ENCODE measurements at places on chromosomes 12 and 14.

GRCh38 chr14:104431929-104432541 is 147.5 kb upstream of the C14orf180 start:
- DNase-seq: no peak

GRCh38 chr12:108597559-108598471 is at the start of gene TMEM119:
Gene TMEM119, minus strand, starts transcription at chr12:108598084. Its CDS starts 5,701 bp downstream, at chr12:108592383.
- no peak for DNase-seq

DNA sequence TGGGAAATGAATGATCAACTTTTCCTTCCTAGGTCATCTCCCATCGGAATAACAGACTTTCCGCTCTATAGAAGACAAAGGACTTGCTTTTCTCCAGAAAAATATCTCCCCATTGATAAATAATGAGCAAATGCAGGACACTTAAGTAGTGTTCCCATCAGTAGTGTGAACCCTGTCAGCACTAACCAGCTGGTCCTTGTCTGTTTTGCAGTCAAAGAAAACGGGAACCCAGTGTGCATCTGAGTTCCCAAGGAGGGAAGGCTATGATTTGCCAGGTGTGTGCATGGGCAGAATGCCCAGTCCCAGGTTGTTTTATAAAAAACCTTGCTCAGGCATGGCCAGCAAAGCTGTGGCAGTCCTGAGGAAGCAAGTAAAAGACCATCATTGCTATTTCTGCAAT is 256.5 kb upstream of the HMGA2 start:
- no peak for DNase-seq

DNA sequence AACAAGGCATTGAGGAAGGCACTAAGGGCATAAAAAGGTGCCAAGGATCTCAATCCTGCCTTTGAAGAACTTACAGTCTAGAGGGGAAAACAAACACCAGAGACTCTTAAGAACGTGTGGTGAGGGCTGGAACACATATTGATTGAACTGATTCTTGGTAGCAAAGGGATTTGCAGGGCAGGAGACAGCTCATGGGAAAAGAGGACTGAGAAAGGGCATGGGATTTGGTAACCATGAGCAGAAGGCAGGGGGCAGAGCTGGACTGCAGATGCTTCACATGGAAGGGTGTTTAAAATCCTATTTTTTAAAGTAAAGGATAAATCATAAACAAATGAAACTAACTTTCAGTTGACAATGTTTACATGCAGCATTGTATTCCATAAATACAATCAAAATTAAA is 203.1 kb downstream of the ITPR2 start:
- no peak for DNase-seq

DNA sequence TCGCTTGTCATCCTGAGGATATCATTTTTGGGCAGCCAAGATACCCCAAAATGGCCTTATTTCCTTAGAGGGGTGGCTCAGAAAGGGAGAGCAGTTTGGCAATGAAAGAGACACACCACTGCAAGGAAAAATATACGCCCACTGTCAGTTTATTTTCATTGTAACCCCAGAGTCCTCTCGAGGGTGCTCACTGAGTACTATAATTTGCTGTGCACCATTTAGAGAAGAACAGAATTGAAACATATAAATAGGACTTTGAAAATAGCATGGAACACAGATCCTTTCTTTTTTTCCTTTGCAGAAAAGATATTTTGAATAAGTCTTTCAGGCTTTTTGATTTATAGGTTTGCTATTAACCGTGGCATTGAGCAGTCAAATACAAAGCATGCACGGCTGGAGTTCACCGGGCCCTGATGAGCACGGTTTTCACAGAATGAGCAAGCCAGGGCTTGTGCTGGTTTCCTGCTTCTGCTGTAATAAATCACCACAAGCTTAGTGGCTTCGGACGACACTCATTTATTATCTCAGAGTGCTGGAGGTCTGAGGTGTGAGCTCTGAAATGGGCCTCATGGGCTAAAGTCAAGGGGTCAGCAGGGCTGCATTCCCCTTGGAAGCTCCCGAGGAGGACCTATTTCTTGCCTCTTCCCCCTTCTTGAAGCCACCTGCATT is 152.3 kb downstream of the ZNF664 start:
- DNase-seq: no peak

DNA sequence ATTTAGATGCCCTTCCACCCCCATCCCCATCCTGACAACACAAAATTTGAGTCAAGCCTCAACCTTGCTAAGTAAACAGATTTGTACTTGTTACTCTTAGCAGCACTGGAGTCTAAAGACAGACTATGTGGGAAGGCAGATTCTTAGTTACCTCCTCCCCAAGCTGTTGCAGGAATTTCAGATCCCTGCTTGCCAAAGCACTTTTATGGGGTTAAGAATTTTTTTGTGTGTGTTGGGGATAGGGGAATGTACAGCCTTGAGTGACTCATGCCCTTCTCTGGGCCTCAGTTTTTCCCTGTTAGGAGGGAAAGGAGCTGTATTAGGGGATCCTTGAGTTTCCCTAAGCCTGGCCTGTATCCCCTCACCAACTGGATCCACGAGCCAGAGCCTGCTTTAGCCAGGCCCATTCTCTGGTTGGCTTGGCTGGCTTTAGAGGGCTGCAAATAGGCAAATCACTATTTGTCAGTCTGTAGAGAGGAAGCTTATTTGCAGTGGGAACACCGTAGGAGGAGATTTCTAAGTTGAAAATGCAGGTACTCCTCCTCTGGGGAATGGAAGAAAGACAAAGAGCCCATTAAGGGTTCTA is 27.7 kb upstream of the RNU6-8 start:
- DNase-seq: no peak

DNA sequence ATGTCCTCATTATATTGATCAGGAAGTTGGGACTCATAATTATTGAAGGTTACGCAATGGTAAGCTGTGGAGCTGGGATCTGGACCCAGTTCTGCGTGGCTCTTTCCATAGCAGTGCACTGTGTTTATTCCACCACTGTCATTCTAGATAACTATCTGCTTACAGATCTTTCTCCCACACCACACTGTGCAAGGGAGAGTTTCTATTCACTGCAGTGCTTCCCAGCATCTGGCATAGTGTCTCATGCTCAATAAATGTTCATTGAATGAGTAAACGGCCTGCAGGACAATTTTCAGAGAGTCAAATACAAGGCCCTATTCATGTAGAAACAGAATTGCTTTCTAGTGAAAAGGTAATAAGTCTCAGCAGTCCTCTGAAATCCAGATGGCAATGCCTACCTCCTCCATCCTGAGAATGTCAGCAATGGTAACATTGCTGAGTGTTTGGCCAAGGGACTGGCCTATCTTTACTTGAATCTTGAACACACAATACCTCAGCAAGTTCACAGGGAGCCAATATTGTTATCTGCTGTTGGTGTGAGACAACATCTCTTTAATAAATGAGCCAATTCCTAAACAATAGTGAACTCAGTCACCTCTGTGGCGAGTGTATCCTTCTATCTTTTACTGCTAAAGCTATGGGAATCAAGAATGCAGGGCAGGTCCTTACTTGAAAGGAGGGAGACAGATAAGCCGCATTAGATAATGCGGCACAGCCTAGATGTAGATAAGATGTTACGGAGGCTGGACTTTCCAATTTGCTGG is 332.4 kb upstream of the PRICKLE1 start:
- DNase-seq: no peak

DNA sequence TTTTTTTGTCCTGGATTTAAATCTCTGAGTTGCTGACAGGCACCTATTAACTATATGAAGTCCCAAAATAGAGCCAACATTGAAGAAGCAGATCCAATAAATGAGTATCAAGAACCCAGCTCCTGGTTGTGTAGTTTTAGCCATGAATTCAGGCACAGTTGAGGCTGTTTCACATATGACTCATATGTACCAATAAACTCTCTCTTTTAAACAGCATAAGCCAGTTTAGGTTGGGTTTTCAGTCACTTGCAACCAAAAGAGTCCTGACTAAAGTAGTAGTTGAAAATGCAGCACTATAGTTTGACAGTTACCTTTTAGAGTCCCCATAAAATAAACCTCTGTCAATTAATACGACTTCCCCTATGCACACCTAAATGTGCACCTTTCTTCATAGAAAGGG is 389.9 kb downstream of the RPS29 start:
- DNase-seq: no peak

DNA sequence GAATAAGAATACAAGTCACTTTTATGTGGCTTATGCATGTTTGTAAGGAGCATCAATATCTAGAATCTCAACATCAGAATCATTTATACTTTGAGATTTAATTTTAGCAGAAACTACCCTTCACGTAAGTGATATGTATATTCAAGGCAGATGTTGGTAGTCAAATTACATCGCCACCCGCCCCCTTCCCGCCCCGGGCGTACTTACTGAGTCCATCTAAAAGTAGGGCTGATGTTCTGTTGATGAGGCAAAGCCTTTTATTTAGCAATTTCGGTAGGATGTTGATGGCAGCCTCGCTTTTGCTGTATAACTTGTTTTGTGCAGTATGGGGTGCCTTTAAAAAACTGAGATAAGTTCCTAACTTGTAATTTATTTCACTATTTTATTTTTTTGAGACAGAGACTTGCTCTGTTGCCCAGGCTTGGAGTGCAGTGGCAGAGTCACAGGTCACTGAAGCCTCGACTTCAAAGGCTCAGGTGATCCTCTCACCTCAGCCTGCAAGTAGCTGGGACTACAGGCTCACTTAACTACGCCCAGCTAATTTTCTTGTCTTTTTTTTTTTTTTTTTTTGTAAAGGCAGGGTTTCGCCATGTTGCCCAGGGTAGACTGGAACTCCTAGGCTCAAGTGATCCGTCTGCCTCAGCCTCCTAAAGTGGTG is 30.8 kb downstream of the KTN1 start:
- no peak for DNase-seq

DNA sequence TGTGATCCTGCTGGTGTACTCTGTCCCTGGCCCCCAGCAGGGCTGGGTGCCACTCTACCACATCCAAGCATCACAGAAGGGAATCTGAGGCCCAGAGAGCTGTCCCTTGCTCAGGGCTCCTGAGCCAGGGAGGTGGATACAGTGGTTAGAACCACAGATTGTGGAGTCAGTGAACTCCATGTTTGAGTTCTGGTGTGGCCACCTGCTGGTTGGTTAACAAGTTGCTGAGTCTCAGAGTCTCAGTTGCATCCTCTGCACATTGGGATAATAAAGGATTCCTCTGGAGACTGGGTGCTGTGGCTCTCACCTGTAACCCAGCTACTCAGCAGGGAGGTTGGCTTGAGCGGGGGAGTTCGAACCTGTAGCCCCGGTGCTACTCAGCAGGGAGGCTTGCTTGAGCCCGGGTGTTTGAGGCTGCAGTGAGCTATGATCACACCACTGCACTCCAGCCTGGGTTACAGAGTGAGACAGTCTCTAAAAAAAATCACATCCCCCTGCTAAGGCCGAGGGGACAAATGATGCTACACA is 39.4 kb downstream of the MVK start:
- no peak for DNase-seq

DNA sequence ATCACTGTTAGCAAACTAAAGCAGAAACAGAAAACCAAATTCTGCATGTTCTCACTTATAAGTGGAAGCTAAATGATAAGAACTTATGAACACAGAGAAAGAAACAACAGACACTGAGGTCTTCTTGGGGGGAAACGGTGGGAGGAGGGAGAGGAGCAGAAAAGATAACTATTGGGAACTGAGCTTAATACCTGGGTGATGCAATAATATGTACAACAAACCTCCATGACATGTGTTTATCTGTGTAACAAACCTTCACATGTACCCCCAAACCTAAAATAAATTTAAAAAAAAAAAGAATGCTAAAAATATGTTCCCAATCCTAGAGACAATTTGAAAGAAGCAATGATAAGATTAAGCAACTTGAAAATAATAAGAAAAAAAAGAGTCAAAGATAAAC is 89.5 kb downstream of the SOX5 start:
- DNase-seq: no peak

- no peak for DNase-seq
These were observed 949.2 kb downstream of the GALC start for GRCh38 chr14:87043667-87044200.

DNA sequence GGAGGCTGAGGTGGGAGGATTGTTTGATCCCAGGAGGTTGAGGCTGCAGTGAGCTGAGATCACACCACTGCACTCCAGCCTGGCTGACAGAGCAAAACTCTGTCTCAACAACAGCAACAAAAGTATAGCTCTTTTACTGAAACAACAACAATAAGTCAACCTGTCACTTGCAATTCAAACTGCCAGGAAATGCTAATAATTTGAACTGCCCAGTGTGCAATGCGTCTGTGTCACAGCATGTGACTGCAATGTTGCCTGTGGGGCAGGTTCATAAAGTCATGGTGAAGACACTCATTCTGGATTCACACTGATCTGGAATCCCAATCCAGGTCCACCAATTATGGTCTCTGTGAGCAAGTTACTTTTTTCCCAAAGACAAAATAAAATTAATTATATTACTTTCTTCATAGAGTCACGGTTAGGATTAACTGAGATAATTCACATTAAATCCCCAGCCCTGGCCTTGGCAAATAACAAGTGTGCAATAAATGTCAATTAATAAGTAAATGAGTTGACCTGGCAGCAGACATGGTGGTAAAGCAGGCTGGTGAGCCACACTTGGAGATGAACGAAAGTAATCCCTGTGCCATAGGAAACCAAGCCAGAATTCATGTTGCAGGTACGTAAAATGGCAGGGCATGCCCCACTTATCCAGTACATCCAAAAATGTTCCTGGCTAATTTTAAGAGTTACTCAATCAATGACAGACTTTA is 89.1 kb upstream of the CPSF6 start:
- no peak for DNase-seq

GRCh38 chr14:37081218-37081617 is 91.2 kb downstream of the SLC25A21 start:
- no peak for DNase-seq

DNA sequence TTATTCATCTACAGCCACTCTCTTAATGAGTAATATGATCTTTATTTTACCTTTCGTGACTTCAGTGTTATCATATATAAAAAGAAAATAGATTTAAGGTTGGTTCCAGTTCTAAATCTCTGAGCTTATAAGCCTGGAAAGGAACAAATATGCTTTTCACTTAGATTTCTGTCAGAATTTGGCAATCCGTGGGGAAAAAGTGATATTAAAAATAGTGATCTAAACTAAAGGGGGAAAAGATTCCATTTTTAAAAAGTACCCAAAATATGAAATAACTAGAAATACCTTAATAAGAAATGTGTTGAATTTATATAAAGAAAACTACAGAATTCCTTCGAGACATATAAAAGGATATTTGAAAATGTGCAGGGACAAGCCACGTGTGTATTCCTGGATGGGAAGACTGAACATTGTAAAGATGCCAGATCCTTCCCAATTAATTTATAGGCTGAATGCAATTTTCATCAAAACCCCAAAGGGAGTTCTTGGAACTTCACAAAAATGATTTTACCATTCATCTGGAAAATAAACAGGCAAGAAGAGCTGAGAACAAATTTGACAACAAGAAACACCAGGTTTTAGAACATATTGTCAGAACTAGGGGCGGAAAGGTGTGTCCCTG is 142.5 kb downstream of the EFCAB11 start:
- DNase-seq: no peak
